HEK293T (cell line): ENCODE measurements at places on chromosomes 1 and 21.

- no peak for DNase-seq
Measured at GRCh38 chr21:15732290-15732995, 2.7 kb downstream of the USP25 start.

GRCh38 chr1:97791251-97791650 lies 129.6 kb downstream of the DPYD start:
- no peak for DNase-seq

DNA sequence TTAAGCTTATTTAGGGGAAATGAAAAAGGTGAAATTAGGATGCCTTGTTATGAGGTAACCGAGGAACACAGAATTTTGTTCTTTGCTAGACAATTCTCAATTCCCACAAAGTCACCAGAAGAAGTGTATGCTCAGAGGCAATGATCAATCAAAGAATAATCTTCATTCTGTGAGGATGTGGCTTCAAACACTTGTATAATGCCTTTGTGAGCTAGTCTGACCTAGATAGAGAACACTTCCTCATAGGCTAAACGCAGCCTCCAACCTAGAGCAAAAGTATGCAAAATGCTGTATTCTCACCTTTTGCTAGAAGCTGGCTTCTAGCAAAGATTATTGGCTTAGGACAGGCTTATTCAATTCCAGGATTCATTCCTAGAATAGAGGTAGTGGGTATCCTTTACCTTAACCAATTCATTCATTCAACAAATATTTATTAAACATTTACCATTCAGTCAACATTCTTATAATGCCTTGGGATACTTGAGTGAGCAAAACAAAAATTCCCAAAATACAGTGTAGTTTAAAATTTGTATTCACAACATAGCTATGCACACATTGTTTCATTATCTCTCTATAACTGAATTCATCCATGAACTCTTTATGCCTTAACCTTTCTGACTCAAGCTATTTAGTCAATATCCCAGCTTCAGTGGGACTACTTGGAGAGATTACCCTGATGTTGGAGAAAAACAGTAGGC lies 530.2 kb downstream of the PTPRC start:
- DNase-seq: no peak

DNA sequence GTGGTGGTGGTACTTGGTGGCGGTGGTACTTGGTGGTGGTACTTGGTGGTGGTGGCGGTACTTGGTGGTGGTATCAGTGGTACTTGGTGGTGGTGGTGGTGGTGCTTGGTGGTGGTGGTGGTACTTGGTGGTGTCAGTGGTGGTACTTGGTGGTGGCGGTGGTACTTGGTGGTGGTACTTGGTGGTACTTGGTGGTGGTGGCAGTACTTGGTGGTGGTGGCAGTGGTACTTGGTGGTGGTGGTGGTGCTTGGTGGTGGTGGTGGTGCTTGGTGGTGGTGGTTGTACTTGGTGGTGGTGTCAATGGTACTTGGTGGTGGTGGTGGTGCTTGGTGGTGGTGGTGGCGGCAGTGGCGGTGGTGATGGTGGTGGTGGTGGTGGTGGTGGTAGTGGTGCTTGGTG lies 20.2 kb downstream of the COQ8A start:
- DNase-seq: no peak

- no peak for DNase-seq
Measured at GRCh38 chr1:145689922-145690321, 17.2 kb downstream of the PDZK1 start.

DNA sequence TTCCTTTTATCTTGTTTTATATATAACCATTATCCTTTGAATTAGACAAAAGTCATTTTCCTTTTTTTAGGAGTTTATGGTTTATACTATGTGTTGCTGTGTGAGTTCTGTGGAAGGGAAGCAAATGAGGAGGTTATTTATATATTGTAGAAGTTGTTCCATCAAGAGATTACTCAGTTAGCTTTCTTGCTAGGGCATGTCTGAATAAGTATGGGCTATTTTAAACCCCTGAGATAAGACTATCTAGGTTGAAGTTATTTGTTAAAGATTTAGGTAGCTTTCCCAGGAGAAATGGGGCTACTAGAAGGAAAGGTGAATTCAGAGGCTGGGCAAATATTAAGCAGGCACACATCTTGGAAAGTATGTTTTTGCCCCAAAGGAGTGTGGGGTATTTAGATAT lies 16.1 kb upstream of the VAMP4 start:
- no peak for DNase-seq

GRCh38 chr21:34132926-34133325 lies 59.5 kb downstream of the MRPS6 start:
- DNase-seq: no peak

GRCh38 chr1:47991673-47992072 lies 5.5 kb downstream of the TRABD2B start:
- no peak for DNase-seq
